ENCODE measurements at places on chromosomes 3 and 15. TPM values are rescaled to one million over a fixed set of nuclear protein-coding genes. Genes with fewer than 3 reads are reported as not detected.

ADGRG7 gene
- not detected for total RNA-seq

GOLGA8S gene
- total RNA-seq, result under 0.01 TPM

FANCD2OS gene
- total RNA-seq, result not detected

SKOR1 gene
- total RNA-seq, result not detected

DAPK2 gene
- total RNA-seq, result 0.36 TPM

CSPG4 gene
- 12.4 TPM for total RNA-seq

CERS3 gene
- total RNA-seq, result not detected

All from IMR-90 (cell line).